Stimulated activated CD8-positive, alpha-beta memory T cell treated with anti-CD3 and anti-CD28 coated beads, Interleukin-7, amount 100 ng/mL, for 24 hours (primary cell): ENCODE measurements at places on chromosomes 11 and 22.

- DNase-seq, result no peak
These were observed 72.9 kb downstream of the ABTB2 start for GRCh38 chr11:34284811-34285481.

GRCh38 chr22:47032091-47032943 is 269.9 kb downstream of the TBC1D22A start:
- no peak for DNase-seq

GRCh38 chr11:31442086-31442485 is 67.3 kb downstream of the IMMP1L start:
- DNase-seq, result no peak

DNA sequence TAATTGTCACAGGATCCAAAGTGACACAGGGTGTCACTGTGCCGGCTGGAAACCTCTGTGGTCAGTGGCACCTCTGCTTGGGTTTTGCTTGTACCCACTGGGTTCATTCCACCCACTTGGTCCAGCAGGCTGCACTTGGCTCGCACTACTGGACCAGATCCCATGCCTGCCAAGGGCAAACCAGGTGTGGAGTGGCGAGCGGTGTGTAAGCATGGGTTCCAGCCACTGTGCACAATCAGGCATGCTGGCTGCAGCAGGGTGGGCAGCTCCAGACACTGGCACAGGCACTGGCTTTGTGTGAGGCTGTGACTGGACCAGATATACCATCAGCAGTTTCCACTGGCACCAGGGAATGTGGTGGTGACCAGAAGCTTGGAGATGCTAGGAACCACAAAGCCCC is 261.4 kb downstream of the KCNA4 start:
- no peak for DNase-seq

GRCh38 chr11:56751480-56751879 is 3.0 kb upstream of the OR9G4 start:
- no peak for DNase-seq

DNA sequence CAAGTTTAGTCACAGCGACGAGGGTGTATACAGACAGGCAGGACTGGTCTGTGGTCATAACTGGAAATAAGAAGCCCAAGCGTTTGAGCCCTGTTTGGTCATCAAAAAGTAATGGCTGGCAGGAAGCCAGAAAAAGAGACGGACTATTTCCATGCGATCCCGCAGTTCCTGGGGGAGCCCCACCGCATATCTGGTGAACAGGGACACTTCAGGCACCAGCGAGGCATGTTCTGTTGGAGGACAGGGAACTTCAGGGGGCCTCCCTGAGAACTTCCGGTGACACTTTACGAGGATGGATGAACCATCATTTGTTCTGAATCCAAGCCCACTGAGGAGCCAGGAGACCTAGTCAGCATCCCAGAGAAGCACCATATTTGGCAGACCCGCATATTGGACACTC is 29.7 kb upstream of the TRIM29 start:
- DNase-seq, result no peak

DNA sequence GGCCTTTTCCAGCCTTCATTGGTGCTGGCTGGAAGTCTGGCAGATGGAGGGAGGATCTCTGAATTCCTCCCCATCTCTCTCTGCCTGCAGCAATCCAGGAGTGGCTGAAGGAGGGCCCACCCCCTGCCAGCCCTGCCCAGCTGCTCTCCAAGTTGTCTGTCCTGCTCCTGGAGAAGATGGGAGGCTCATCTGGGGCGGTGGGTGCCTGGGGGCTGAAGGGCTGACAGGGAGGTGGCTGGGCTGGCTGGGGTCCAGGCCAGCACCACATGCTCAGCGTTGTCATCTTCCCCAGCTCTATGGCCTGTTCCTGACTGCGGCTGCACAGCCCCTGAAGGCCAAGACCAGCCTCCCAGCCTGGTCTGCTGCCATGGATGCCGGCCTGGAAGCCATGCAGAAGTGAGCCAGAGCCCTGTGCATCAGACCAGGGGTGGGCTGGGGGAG is 12.2 kb downstream of the TKFC start:
- no peak for DNase-seq

- no peak for DNase-seq
These were observed 38.3 kb upstream of the MYH9 start for GRCh38 chr22:36425977-36426523.

- DNase-seq, result no peak
These were observed 84.8 kb downstream of the TP53I11 start for GRCh38 chr11:44865866-44866272.
